ENCODE measurements at places on chromosomes 3 and 15.

GRCh38 chr3:164306042-164306441 lies 772.3 kb downstream of the SI start:
- DNase-seq: no peak

- DNase-seq: no peak
These were observed 71.5 kb upstream of the LPP start for GRCh38 chr3:188082450-188082849.

DNA sequence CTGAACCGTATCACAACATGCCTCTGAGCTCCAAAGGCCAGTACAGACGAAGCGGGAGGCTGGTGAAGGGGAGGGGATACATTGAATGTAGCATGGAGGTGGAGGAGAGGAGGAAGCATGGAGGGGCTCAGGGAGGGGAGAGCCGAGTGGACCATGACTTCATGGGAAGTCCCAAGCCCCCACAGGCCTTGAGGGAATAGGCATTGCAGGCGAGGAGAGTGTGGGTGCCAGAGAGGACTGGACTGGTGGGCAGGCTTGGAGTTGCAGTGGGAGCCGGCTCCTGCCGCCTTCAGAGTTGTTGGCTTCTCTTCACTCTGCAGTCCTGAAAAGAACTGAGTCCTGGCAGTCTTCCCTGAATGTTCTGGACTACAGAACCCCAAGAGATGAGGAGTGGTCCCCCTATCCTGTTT lies 3.3 kb upstream of the RNU6-1 start:
- DNase-seq: no peak

GRCh38 chr15:55969582-55969981 lies 23.8 kb downstream of the NEDD4 start:
- no peak for DNase-seq

DNA sequence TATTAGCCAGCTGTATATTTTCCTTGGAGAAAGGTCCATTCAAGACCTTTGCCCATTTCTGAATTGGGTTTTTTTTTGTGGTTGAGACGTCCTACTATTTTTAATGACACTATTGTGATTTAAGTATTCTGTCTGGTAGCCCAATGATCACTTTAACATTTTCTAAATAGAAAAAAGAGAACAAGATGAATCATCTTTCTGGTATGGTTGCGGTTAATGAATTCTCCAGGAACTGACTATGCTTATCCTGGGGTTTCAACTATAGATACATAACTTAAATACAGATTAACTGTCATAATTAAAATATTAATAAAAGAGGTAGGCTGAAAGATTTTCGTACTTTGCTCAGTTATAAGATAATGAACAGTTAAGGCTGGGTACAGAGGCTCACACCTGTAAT lies 51.9 kb downstream of the PBRM1 start:
- no peak for DNase-seq

Measured in caudate nucleus (tissue), 63 donors.